ENCODE measurements at places on chromosomes 5 and 9. TPM values are rescaled to one million over a fixed set of nuclear protein-coding genes. Genes with fewer than 3 reads are reported as not detected.

DNA sequence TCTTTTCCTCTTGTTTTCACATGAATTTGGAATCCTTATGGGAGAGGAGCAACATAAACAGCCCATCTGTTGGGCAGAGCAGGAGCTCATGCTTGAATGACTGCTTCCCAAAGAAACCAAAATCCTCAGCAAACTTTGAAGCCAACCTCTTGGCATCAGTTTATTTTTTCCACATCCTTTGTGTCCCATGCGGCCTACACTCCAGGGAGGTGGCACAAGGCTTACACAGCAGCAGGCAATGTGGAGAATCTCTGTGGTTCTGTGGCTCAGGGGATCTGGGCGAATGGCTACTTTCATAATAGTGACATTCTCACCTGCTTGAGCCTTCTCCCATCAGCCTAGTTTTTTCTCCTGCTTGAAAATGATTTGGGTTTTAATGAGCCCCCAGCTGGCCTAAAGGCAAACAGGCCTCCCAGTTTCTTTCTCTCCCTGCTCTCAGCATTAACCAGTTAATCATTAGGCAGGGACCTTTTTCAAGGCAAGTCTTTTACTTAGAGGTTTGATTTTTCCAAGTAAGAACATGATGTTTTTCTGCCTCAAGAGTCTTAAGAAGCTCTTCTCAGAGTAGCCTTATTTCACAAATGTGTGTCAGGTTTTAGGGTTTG, 370.3 kb downstream of the ARHGEF28 start:
- DNase-seq = no peak

GRCh38 chr9:79572608-79573411, 1.0 kb downstream of the TLE4 start:
- no peak for DNase-seq

GRCh38 chr9:6922124-6922676, 164.4 kb downstream of the KDM4C start:
- no peak for DNase-seq

SLC25A2 gene
- polyA plus RNA-seq = not detected

DNA sequence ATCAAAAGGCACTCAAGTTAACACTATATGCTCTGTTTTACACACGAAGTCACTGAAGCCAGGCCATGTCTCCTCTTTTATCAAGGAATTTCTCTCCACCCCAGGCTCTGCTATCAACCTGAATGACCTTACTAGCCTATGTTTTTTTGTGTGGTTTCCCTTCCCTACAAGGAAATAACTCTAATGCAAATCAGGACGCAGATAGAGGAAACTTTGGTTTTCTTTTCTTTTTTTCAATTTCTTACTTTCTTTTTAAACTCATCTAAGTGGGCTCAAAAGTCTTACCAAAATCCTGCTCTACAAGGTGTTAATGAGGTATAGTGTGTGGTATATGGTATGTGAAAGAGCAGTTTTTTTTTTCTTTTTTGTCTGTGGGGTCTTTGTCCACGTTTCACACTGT, 5.5 kb upstream of the SLC46A2 start:
- no peak for DNase-seq

DNA sequence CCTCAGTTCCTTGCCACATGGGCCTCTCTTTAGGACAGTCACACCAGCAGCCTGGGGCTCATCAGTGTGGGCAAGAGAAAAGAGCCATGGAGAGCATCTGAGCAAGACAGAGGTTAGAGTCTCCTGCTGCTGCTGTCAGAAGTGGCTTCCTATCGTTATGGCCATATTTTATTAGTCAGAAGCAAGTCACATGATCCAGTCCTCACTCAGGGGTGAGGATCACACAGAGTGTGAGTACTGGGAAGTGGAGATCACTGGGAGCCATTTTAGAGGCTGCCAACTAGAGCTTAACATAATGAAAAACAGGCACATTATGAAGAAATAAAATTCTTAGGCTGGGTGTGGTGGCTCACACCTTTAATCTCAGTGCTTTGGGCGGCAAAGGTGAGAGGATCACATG, 62.0 kb downstream of the DIRAS2 start:
- no peak for DNase-seq

GRCh38 chr9:76687861-76688391, 76.3 kb upstream of the PCA3 start:
- DNase-seq = no peak

DNA sequence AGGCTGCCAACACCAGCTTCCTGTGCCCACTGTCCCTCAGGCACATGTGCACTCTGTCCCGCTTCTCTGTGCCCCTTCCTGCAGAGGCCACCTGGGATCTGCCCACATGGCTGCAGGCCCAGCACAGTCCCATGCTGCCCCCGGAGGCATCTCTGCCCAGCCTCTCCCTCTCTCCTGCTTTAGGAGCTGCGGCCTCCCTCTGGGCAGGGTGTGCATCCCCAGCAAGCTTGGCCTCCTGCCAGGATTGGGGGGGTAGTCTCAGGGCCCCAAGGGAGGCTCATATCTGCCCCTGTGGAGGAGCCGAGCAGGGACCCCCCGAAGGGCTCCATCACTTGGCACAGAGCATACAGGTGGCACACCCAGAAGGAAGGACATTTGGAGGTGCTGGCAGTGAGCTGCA, 24.8 kb downstream of the FLT4 start:
- no peak for DNase-seq

SLC46A2 gene
- 1.4 TPM for polyA plus RNA-seq

DNA sequence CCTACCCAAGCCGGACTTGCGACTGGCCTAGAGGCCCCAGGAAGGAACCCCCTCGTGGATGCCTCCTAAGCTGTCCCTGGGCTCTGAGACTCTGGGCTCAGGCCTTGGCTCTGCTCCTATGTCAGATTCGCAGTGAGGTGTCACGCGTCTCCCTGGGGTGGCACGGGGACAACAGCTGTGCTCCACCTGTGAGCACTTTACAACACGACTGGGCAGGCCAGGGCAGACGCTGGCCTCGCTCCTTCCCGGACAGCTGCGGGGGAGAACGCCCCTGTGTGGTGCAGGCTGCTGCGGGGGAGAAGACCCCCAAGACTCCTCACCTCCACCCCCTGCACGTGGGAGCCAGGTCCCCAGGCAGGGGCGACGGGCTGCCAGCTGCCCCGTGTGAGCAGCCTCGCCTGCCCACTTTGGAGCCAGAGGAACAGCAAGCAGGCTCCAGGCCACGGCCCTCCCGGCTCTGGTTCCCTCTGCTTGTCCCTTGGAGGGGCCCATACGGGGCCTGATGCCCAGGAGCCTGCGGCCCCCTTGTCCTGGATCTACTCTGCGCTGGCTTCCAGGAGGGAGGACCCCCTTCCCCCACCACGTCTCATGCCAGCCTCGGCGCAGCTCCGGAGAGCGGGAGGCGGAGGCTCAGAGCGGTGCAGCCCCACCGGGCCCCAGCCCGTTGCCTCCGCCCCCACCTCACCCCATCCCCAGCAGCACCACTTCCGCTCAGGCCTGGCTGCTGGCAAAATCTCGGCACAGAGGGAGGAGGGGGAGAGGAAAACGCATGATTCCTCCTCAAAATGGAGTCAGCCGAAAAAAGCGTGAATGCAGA, 36.0 kb downstream of the SARDH start:
- DNase-seq = no peak

GRCh38 chr5:159936686-159937329, 20.5 kb downstream of the ADRA1B start:
- DNase-seq = no peak

DNA sequence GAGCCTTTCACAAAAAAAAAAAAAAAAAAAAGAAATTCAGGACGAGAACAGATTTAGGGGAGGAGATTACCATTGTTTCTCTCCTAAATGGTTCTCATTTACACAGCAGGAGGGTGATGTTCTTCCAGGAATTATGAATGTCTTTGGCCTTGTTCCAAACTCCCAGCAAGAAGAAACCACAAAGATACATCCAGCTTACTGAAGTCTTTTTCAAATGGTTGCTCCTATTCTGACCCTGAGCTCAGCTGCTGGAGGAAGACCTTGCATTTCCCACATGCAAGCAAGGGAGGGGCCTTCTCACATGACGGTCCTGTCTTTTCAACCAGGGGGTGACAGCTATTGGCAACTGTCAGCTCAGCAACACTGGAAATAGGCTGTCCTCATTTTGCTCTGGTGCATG, 203.0 kb upstream of the VLDLR start:
- DNase-seq = no peak

- DNase-seq = no peak
Observed at GRCh38 chr5:125138266-125138665, 391.8 kb upstream of the ZNF608 start.

GRCh38 chr5:43523662-43524072, 8.7 kb upstream of the C5orf34 start:
- DNase-seq = no peak

DNA sequence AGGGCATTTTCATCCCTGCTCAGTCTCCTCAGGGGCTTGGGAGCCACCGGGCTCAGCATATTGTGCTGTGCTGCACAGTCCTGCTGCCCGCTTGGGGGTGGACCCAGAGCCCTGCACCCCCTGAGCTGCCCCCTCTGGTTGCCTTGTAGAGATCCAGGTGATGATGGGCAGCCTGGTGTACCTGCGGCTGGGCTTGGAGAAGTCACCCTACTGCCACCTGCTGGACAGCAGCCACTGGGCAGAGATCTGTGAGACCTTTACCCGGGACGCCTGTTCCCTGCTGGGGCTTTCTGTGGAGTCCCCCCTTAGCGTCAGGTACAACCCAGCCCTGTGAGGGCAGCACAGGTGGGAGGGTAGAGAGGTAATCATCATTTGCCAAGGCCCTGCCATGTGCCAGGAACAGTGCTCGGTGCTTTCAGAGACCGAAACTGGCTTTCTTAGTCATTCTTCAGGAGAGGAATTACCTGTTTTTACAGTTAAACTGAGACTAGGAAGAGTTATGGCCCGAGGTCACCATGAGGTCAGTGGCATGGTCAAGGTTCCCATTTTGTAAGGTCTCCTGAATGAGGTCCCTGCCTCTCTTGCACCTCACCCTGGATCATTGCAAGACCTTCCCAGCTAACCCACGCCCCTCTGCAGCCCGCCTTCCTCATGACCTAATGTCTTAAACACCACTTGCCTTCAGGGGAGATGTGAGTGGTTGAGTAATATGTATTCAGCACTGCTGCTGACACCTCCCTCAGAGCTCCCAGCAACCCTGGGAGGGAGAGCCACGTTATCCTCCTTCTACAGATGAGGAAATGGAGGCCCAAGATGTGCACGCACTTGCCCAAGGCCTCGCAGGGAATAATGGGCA, 7.5 kb downstream of the NHP2 start:
- no peak for DNase-seq

DNA sequence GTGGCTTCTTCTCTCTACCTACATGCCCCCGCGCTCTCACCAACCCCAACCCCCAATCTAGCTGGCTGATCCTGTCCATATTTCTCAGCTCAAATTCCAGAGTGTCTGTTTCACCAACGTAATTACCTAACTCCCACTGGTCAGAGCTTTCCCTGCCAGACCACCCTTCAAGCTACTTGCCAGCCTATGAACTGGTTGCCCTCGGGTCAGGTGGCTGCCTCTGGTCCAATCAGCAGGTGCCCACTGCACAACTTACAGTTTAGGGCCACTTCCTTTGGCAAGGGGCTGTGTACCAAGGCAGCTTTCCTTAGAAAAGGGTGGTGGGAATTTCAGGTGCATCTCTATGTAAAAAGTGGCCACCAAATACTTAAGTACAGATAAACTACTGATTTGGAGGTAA, 92.2 kb upstream of the SLC30A5 start:
- no peak for DNase-seq

PCDHB9 gene
- 1.2 TPM for polyA plus RNA-seq

DNA sequence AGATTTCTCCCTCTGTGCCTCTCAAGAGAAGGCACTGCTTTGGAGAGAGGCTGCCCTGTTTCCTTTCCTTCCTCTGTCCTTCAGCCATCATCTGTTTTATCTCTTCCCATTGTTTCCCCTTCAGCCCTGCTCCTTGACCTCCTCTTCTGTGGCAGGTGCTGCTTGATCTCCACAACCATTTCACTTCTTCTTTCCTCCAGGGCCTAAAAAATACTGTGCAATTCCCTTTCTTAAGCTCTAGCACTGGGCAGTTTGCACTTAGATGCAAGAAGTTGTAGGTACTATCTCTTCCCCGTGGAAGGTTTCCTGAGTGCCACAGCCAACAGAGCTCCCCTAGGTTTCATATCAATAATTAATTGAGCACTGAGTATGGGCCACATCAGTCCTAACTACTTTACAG, 8.8 kb upstream of the ADRB2 start:
- no peak for DNase-seq

DNA sequence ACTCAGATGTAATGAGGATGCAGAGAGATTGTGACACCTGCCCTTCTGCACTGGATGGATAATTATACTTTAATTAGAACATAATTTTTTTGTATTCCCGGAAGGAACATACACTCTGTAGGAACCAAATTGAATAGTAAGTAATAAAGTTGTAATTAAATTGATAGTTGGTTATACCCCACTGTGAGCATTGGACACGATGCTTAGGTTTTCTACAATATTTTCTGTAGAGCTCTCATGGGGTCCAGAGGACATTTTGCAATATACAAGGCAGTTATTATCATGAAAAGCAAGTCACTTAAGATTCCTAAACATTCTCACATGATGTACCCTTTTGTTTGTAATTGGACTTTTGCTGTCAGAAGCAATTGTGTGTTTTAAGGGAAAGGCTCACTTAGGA, 63.4 kb downstream of the DIRAS2 start:
- no peak for DNase-seq

MEIKIN gene
- polyA plus RNA-seq = not detected

GRCh38 chr5:80204808-80205614, 50.8 kb downstream of the SERINC5 start:
- no peak for DNase-seq

ADGRV1 gene
- 4.0 TPM for polyA plus RNA-seq

GRCh38 chr5:36443941-36444340, 142.2 kb upstream of the RANBP3L start:
- no peak for DNase-seq

DNA sequence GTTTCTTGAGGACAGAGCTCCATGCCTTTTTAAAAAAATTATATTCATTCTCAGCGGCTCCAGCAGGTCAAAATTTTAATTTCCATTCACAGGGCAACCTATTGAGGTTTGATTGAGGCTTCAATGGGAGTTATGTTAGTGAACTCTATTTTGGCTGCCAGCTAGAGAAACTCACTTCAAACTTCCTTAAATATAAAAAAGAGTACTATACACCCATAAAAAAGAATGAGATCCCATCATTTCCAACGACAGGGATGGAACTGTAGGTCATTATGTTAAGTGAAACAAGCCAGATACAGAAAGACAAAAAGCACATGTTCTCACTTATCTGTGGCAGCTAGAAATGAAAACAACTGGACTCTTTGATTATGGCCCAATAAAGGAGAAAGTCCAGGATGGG, 176.8 kb upstream of the IL12B start:
- no peak for DNase-seq

DNA sequence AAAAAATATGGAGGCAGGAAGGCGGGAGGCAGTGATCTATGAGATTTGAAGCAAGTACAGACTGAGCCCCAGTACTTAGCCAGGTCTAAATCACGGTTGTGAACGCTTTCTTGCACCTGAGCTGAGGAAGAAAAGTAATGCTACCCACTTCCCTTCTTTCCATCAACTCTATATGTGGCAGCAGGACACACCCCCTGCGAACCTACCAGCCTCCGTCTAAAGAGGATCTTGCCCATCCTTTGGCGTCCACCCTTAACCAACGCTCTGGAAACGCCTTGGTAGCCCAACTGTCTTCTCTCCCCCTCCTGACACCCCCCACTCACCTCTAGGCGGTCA, 545 bp downstream of the HMGCS1 start:
- no peak for DNase-seq

GRCh38 chr5:118619823-118620222, 368.5 kb downstream of the DTWD2 start:
- no peak for DNase-seq
